ENCODE measurements at places on chromosomes 2 and 18. TPM values are rescaled to one million over a fixed set of nuclear protein-coding genes. Genes with fewer than 3 reads are reported as not detected.

The CCDC85A gene
- 0.69 TPM for total RNA-seq

The VPS54 gene
- total RNA-seq, result 21.2 TPM

The HSBP1L1 gene
- total RNA-seq, result 4.3 TPM

The SERPINB13 gene
- total RNA-seq, result not detected

The LYPD1 gene
- not detected for total RNA-seq

The SIX2 gene
- total RNA-seq, result not detected

The UPP2 gene
- total RNA-seq, result not detected

The POTEC gene
- total RNA-seq, result not detected

The ARL5A gene
- total RNA-seq, result 102 TPM

The TCF23 gene
- not detected for total RNA-seq

The CKAP2L gene
- total RNA-seq, result 0.76 TPM

The C2orf76 gene
- 14.5 TPM for total RNA-seq

The CNTNAP5 gene
- total RNA-seq, result under 0.01 TPM

The MARCHF4 gene
- under 0.01 TPM for total RNA-seq

The PFN4 gene
- total RNA-seq, result 0.17 TPM

The CXCR4 gene
- total RNA-seq, result 13.9 TPM

The DPYSL5 gene
- not detected for total RNA-seq

The BOLL gene
- total RNA-seq, result not detected

The LAPTM4A gene
- total RNA-seq, result 138 TPM

The NT5DC4 gene
- not detected for total RNA-seq

The FZD7 gene
- 0.22 TPM for total RNA-seq

The GCG gene
- not detected for total RNA-seq

The WDSUB1 gene
- 6.8 TPM for total RNA-seq

The THSD7B gene
- not detected for total RNA-seq

The ACOXL gene
- not detected for total RNA-seq

The RAD51AP2 gene
- not detected for total RNA-seq

The MDH1B gene
- total RNA-seq, result 0.11 TPM

The ADAM23 gene
- 0.22 TPM for total RNA-seq

The COL4A3 gene
- not detected for total RNA-seq

The LIMS3 gene
- 17.3 TPM for total RNA-seq

The CD207 gene
- total RNA-seq, result 0.11 TPM

The LCT gene
- total RNA-seq, result under 0.01 TPM

The RNF152 gene
- total RNA-seq, result 189 TPM

The RAX gene
- not detected for total RNA-seq

The AFF3 gene
- total RNA-seq, result not detected

The MAP2 gene
- total RNA-seq, result 3.8 TPM

The EPHA4 gene
- total RNA-seq, result 0.17 TPM

The NCK2 gene
- total RNA-seq, result 47.4 TPM

The OTOS gene
- total RNA-seq, result not detected

The STARD6 gene
- 0.11 TPM for total RNA-seq

The RTP5 gene
- not detected for total RNA-seq

The MYL1 gene
- total RNA-seq, result not detected

The HPCAL1 gene
- 31.6 TPM for total RNA-seq

The ALPG gene
- total RNA-seq, result not detected

The STEAP3 gene
- 6.6 TPM for total RNA-seq

The ALLC gene
- total RNA-seq, result not detected

The ACMSD gene
- total RNA-seq, result not detected

The CROCC2 gene
- not detected for total RNA-seq

The MAP3K19 gene
- total RNA-seq, result not detected

The SERPINB8 gene
- total RNA-seq, result 2.7 TPM

The CDH2 gene
- total RNA-seq, result 0.26 TPM

The EMX1 gene
- not detected for total RNA-seq

The CCDC74B gene
- total RNA-seq, result 5.0 TPM

The ACVR1C gene
- not detected for total RNA-seq

The CERKL gene
- total RNA-seq, result not detected

The FAM124B gene
- 13.3 TPM for total RNA-seq
